ENCODE measurements at places on chromosomes 1 and 21.

DNA sequence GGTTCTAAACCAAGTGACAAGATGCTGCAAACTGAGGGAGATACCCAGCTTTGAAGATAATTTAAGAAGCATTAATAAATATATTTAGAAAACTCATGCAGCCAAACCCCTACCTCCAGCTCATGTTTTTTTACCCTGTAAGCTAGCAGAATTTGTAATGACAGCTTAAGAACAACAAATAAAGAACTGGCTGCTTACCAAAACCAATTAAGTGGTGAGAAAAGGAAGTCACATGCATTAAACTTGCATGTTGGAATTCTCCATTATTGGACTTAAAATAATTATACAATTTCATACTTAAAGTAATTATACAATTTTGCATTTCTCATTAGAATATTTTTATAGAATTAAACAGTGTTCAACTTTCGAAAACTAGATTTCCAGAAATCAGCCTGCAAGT, 75.6 kb upstream of the CNIH3 start:
- DNase-seq, result peak; percentile 70

- no peak for DNase-seq
Measured at GRCh38 chr21:41032541-41032940, 135.4 kb upstream of the BACE2 start.

DNA sequence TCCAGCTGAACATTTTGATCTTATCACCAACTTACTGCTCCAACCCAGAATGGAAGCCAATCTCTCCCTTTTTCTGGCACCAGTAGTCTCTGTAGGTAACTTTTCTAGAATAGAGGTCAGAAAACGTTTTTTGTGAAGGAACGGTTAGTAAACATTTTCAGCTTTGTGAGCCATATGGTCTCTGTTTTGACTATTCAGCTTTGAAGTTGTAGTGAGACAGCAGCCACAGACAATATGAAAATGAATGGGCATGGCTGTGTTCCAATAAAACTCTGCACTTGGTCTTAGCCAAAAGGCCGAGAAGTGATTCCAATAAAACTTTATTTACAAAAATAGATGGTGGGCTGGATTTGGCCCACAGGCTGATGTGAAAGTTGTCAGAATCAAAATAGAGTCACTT, 28.9 kb downstream of the MAP10 start:
- DNase-seq, result no peak

- DNase-seq, result no peak
Measured at GRCh38 chr1:28286111-28286510, 26.8 kb downstream of the SESN2 start.

DNA sequence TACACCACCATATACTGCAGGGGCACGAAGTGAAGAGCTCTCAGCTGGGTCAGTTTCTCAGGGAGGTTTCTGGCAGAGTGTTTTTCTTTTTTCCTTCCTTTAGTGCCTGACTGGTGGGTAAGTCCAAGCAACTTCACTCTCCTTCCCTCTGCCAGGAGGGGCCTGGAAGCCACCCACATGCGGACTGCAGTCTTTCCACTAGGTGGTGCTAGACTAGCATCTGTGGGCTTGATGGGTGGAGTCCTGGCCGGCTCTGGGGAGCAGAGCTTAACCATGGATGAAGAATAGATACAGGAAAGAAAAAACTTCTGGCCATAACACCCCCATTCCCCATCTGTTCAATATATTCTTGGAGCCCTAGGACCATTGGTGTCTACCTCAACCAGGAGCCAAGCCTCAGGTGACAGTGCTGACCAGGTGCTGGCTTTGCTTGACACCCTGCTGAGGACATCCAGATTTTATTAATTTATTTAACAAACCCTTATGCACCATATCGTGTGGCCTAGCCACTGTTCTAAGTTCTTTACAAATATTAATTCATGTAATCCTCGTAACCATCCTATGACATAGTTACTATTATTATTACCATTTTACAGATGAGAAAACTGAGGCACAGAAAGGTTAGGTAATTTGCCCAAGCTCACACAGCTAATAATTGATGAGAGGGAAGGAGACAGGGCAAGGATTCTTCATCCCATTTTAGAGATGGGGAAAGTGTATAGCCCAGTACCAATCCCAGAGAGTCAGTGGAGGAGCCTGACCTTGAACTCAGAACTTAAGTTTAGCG, 126.7 kb upstream of the CSF3R start:
- DNase-seq, result peak; percentile 36

GRCh38 chr1:203547771-203548421, 53.9 kb downstream of the OPTC start:
- no peak for DNase-seq

DNA sequence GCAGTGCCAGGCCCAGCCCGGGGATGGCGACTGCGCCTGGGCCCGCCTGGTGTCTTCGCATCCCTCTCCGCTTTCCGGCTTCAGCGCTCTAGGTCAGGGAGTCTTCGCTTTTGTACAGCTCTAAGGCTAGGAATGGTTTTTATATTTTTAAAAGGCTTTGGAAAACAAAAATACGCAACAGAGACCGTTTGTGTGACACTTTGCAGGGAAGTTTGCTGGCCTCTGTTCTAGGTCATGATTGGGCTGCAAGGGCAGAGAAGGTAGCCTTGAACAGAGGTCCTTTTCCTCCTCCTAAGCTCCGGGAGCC, 719 bp downstream of the SOD1 start:
- no peak for DNase-seq

DNA sequence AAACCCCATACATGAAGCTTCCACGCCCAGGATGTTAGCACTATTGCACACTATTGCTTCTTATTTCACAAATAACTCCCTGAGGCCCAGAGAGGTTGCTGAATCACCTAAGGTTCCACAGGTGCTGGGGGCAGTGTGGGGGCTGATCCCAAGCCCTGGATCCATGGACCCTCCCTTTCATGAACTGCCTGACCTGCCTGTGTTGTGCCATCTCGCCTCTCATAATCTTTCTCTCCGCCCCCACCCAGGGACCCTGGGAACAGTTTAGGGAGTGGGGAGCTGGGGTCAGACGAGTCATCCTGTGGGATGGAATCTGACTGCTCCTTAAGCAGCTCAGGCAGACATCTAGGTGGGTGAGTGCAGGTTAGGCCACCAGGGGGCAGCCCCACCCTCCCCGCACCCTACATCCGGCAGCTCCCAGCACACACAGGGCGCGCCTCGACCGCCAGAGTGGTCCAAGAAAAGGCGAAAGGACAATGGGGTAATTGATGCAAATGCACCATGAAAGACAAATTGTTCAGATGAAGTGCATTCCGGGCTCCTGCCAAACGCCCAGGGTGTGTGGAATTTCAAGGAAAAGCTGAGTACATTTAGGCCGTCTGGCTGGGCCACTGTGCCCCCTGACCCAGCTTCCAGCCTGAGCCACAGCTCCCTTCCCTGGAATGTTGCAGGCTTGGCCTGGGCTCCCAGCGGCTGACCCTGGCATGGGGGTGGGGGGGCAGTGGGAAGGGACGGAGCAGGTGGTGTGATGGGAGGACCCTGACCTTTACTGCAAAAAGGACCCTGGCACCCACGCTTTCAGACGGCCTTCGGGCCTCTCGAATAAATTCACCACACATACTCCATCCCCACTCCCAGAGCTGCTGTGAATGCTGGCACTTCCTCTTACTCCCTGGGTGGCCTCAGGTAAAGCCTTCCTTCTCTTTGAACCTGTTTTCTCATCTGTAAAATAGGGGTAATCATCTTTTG, 20.8 kb downstream of the PHLDA3 start:
- DNase-seq, result peak; percentile 62

DNA sequence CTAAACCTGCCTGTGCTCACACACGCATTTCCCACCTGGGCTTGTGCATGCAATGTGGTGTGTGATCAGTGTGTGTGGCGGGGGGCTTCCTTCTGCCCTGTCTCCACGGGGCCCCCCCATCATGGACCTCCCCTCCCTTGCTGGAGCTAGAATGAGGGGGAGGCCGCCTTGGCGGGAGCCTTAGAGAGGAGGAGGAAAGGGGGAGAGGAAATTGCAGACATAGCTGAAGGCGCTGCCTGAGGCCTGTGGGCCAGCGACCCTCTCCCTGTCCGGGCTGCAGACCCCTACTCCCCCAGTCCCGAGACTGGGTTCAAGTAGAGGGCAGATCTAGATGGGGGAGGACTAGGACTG, 883 bp upstream of the EVA1B start:
- no peak for DNase-seq

DNA sequence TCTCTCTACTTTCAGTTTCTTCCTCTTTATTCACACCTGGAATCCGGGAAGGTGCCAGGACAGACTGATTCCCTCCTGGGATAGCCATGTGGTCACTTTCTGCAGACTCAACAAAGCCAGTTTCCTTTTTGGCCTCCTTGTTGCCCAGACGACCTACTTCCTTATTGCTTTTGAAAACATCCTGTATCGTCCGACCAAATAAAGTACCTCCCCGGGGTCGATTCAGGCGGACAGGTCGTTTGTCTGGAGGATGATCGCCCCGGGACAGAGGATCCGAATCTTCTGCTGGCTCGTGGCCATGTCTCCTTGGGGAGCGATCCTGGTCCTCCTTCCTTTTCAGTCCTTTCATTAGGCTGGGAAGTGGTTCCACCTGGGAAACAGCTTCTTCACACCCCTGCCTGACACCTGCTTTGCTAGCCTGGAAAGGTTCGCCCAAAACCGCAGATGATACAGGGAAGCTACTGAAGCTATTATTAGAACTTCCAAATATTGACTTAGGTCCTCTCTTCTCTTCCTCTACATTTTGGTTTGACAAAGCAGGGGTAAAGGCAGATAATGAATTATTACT, 1.2 kb downstream of the MCM3AP start:
- no peak for DNase-seq

DNA sequence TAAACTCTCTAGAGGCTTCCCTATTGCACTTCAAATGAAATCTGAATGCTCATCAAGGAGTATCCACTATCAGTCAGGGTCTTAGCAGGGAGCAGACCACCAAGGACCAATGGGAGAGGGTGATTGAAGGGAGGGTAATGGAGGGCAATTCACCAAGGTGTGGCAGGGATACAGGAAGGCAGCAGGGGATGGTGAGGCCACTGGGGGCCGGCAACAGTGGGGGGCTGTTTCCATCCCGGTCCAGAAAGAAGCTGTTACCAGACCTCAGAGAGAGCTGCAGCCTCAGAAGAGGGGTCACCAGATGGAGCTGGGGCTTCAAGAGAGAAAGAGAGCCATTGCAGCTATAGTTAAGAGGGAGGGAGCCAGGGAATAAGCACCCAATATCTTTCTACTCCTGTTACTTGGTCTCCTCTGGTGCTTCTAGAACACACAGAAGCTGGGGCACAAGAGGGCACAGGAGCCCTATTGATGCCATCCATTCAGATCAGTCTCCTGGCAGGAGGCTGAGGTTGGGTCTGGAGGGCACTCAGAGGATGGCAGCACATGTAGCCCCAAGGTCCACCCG, 417.6 kb downstream of the PTPRU start:
- DNase-seq, result no peak

- no peak for DNase-seq
Measured at GRCh38 chr1:24544239-24544638, 11.6 kb upstream of the NCMAP start.

GRCh38 chr1:151294742-151295462, 12.8 kb downstream of the ZNF687 start:
- DNase-seq, result no peak

- DNase-seq, result no peak
Measured at GRCh38 chr1:62481681-62482080, 44.8 kb downstream of the USP1 start.

- DNase-seq, result peak; percentile 46
Measured at GRCh38 chr1:26321315-26322041, 3.7 kb downstream of the CD52 start.

DNA sequence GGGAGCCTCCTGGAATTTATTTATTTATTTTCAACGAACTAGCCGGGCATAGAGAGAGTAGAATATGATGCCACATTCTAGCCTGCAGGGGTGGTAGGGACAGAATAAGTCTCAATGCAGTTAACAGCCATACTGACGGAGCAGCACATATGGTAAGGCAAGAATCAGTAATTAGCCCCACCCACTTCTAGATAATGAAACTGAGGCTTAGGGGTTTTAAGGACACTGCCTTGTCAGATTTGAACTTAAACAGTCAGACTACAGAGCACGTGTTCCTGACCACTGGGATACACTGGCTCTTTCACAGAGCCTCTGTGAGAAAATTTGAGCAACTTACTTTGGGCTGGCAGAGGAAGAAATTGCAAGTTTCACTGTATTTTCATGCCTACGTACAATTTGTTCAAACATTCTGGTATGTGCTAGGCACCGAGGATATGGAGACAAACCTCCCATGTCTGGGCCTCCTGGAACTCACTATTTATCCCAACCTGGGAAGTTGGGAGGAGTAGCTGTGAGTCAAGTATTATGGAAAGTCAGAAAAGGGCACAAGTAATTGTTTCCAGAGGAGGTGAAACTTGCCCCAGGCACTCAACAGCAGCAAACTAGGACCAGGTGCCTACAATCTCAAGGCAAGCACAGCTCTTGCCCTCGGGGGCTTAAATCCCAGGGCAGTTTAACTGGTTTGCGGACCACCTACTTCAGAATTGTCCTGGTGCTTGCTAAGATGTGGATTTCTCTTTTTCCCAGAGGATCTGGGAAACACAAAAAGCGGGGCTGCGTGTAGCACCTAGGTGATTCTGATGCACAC, 1.6 kb upstream of the CLIC4 start:
- DNase-seq, result no peak
